H1 (cell line): ENCODE measurements at places on chromosomes 6 and 20. TPM values are rescaled to one million over a fixed set of nuclear protein-coding genes. Genes with fewer than 3 reads are reported as not detected.

- DNase-seq: no peak
Measured at GRCh38 chr20:58719971-58720371, 27.4 kb downstream of the NPEPL1 start.

DNA sequence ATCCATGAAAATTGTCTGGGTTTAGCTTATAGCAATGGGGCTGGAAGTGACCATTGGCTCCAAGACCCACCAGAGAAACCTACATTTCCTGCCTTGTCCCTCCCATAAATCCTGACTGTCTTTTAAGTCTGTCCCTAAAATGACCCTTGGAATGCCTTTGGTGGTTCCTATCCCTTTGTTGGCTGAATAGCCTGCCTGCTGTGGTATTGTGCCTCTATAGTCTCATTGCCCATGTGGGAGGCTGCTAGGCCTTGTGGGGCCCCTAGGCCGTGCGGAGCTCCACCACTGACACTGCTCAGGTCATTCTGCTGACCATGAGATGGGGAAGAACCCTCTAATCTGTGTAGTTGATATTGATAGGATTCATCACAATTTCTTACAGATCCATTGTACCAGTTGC, 43.3 kb downstream of the SCP2D1 start:
- no peak for DNase-seq

DNA sequence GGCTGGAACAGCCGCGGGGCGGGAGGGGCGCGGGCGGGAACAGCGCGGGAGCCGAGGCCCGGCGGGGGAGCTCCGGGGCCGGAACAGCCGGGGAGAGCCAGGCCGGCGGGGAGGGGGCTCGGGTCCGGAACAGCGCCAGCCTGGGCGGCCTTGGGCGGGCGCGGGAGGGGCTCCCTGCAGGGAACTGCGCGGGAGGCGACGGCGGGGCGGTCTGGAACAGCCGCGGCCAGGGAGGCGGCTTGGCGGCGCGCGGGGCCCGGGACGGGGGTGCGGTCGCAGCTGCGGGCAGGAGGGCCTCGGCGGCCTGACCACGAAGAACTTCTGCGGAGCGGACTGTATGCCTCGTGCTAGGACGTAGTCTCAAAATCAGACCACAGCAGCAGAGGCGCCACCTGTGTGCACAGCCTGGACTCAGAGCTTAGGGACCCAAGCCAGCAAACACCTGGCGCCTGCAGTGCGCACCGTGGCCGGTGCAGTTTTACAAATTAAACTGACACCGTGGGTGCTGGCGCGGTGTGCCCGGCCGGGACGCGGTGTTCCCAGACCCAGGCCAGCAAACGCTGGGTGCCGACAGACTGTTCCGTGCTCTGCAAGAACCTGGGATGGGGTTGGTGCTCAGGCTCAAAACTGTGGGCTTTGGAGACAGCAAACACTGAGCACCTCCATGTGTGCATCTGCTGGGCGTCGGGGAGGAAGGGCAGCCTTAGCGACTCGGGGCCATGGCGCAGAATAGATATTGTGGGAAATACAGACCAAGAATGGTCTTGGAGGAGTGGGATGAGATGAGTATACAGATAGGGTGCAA, 572 bp downstream of the ZNF341 start:
- DNase-seq: no peak

Gene C6orf118
- 0.40 and 0.58 TPM in 2 replicates for total RNA-seq

Gene STK35
- total RNA-seq: 45.0 and 47.3 TPM in 2 replicates

DNA sequence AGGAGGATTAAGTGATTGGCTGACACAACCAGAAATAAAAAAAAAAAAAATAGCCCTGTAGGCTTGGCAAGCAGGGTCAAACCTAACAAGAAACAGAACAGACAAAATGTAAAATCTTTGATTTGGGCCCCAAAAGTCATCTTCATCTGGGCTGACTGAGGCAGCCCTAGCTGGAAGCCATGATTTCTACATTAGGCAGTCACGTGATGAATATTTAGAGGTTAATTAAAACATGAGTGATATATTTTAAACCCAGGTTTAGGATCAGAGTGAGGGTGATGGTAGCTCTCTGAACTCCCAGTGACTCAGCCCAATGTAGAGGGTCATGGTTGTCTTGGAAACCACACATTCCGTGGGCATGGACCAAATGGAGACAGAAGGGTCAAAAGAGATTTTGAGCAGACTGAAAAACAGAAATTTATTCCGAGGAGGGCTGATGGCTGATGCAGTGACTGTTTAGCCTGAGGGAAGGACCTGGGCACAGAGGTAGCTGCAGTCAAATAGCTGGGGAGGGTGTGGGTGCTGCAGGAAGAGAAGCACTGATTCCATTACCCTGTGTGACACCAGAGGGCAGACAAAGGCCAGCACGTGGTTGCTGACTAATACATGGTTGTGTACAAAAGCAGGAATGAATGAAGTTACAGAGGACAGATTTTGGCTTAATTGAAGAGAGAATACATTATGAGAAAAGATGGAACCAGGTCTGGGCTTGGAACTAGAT, 573.1 kb upstream of the CHD6 start:
- no peak for DNase-seq
